ENCODE measurements at places on chromosomes 4 and X. TPM values are rescaled to one million over a fixed set of nuclear protein-coding genes. Genes with fewer than 3 reads are reported as not detected.

Gene MTM1
- 6.7 TPM for total RNA-seq

Gene CENPVL1
- not detected for total RNA-seq

Gene SLITRK2
- not detected for total RNA-seq

Gene FRMD7
- 0.44 TPM for total RNA-seq

Gene XAGE2
- total RNA-seq: not detected

DNA sequence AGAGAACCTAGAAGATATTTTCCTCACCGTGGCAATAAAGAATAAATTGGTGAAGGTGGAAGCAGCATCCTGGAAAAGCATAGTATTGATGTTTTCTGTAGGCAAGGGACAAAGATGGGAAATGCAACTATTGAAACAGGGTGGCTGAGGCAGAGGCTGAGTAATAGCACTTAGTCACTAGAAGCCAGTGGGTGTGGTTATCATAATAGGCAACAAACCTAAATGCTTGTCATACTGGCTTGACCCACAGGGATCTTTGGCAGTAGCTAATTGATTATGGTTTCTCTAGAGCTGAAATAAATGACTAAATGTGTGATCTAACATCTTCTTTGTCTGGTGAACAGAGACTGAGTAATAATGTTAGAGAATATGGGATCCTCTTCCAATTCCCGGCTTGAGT, 353.6 kb upstream of the RPS6KA3 start:
- H3K4me3 ChIP-seq: no peak overlapping the region
- peaks cover 8% of the 10 kb centered on the region for H3K4me1 ChIP-seq
- no peaks in the 10 kb centered on the region for H3K27me3 ChIP-seq
- H3K36me3 ChIP-seq: no peaks in the 10 kb centered on the region
- DNase-seq: no peak

DNA sequence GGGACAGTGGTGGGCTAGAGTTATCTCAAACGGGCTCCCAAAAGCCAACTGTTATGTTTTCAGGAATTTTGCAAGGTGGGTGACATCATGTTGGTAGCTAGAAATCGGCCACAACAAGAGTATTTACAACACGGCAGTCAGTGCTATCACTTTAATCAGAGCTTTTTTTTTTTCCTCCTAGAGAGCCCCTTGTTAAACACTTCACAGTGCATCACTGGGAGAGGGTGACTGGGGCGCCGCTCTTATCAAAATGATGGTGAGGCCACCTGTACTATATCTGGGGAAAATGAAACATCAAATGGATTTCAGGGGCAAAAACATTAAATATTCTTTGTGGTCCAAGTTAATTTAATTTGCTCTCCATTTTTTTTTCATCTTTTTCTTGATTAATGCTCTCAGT, 44.9 kb downstream of the MAMLD1 start:
- H3K4me3 ChIP-seq: no peak overlapping the region
- H3K4me1 ChIP-seq: peaks cover 4% of the 10 kb centered on the region
- no peaks in the 10 kb centered on the region for H3K27me3 ChIP-seq
- H3K36me3 ChIP-seq: no peaks in the 10 kb centered on the region

- peaks cover 9% of the 10 kb centered on the region for H3K4me1 ChIP-seq
- H3K4me3 ChIP-seq: peak within 1 kb of the TSS; percentile 84
- H3K27me3 ChIP-seq: peaks cover 4% of the 10 kb centered on the region
- H3K36me3 ChIP-seq: no peaks in the 10 kb centered on the region
- no peak within 1 kb of the TSS for H3K27ac ChIP-seq
- DNase-seq: peak; percentile 89
Observed at GRCh38 chrX:46912098-46912602, at the start of gene JADE3. Gene JADE3 (plus strand): TSS chrX:46912421. CDS start chrX:46984895, 72,474 bp downstream.

DNA sequence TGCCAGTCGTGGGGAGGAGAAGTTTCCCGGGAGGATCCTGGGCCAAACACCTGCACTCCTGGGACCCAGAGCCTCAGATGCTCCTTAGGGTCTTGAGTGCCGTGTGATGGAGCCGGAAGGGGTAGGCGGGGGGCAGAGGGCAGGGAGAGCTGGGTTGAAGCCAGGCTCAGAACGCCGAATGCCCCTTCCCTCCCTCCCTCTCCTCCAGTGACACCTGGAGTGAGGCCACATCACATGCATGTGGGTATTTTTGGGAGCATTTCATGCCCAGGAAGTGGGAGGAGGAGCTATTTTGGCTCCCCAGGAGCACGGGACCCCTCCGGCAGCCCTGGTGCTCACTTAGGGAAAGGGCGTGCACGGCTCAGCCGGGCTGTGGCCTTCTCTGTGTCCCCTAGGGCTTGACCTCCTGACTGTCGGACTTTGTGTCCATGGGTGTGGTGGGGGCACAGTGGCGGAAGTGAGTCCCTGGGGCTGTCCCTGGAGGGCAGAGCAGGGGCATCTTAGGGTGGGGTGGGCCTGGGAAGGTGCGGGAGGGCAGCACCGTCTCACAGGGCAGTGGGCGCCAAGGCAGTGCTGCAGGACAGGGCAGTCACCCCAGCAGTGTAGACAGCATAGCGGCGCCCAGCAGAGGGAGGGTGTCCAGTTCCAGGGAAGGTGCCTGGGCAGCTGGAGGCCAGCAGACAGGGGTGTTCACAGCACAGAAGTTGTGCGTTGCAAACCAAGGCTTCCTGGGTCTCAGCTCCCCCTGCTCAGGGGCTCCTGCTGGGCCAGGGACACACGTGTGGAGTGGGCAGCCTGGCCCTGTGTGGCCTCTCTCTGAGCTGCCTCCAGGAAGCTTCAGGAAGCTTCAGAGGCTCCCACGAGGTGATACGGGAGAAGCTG, 4.9 kb upstream of the CPLX1 start:
- DNase-seq: no peak
- H3K27ac ChIP-seq: no peak overlapping the region
- H3K27me3 ChIP-seq: peaks cover 16% of the 10 kb centered on the region
- H3K4me1 ChIP-seq: peaks cover 2% of the 10 kb centered on the region
- peaks cover 2% of the 10 kb centered on the region for H3K36me3 ChIP-seq
- no peak overlapping the region for H3K4me3 ChIP-seq

DNA sequence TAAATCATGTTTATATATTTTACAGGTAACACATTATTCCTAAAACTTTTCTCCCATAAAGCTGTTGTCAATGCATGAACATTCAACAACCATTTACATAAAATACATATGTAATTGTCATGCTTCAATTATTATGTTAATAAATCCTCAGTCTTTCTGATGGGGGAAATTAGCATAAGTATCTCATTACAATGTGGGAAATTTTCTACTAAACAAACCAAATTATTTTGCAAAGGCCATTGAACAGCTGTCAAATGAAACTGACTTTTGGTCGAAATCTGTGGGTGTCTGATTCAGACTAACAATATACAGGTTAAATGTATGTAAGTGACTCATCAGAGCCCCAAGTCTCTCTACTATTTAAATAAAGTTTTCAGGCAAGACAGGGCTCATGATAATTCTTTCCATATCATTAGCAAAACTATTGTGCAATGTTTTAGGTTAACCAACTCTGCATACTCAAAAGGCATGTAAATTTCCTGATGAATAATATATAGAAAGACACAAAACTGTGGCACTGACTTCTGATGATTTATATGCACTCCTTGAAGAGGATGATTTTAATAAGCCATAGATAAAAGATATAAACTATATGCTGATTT, 795.3 kb upstream of the AADAT start:
- no peak overlapping the region for H3K27ac ChIP-seq
- H3K36me3 ChIP-seq: no peaks in the 10 kb centered on the region
- DNase-seq: no peak
- H3K27me3 ChIP-seq: no peaks in the 10 kb centered on the region
- H3K4me1 ChIP-seq: peaks cover 11% of the 10 kb centered on the region

GRCh38 chr4:4930677-4931076, 71.2 kb downstream of the MSX1 start:
- no peaks in the 10 kb centered on the region for H3K36me3 ChIP-seq
- H3K4me1 ChIP-seq: no peaks in the 10 kb centered on the region
- no peak overlapping the region for H3K27ac ChIP-seq
- H3K27me3 ChIP-seq: peaks cover 66% of the 10 kb centered on the region
- DNase-seq: peak; percentile 7

DNA sequence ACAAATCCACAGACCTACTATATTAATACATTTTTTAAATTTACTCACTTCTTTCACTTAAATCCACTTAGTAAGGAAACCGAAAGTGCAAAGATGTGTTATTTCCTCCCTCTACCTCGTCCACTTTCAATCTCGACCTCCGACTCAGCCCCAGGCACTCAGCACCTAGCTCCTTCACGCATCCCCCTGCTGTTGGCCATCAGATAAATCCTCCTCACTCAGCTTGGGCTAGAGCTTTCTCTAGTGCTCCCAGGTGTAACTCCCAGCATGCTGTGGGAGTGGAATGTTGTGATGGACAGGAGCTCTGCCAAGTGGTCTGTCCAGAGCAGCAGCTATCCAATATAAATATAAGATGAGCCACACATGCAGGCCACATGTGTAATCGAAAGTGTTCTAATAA, 26.7 kb upstream of the TEC start:
- H3K4me3 ChIP-seq: no peak overlapping the region
- DNase-seq: no peak
- H3K27me3 ChIP-seq: no peaks in the 10 kb centered on the region
- H3K27ac ChIP-seq: no peak overlapping the region
- no peaks in the 10 kb centered on the region for H3K36me3 ChIP-seq

GRCh38 chr4:89134775-89135319, 23.5 kb downstream of the TIGD2 start:
- DNase-seq: no peak
- peaks cover 7% of the 10 kb centered on the region for H3K27me3 ChIP-seq
- peaks cover 9% of the 10 kb centered on the region for H3K4me1 ChIP-seq
- peak overlapping the region; percentile 64 for H3K27ac ChIP-seq

DNA sequence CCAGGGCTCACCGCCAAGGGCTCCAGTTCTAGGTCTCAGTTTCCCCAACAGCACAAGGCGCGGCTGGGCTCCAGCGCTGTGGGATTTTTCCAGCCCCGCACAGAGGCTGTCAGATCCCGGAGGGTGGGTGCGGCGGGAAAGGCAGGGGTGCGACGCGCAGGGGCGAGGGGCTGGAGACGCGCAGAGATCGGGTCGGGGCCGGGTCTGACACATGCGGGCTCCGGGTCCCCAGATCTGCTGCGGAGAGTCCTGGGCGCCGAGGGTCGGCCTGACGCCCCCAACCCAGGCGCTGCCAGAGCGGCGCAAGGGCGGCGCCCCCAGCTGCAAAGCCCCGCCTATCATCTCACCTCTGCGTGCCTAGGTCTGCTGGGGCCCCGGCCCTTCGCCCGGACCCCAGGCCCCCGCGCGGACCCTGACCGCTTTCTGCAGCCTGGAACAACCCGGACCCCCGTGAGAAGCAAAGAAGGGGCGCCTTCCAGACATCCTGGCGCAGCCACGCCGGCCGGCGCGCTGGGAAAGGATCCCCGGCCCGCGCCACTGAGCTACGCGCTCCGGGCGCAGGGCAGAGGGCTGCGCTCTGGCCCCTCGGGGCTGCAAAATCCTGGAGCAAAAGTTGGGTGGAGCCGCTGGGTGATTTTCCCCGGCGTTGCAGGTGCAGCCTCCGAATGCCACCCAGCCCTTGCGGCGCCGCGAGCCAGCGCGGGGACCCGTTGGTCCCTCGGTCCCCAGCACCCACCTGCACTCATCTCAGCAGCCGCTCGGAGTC, 486 bp downstream of the ABLIM2 start:
- no peak for DNase-seq
- peaks cover 9% of the 10 kb centered on the region for H3K4me1 ChIP-seq
- H3K4me3 ChIP-seq: peak overlapping the region; percentile 52
- peaks cover 3% of the 10 kb centered on the region for H3K36me3 ChIP-seq
- peaks cover 23% of the 10 kb centered on the region for H3K27me3 ChIP-seq

DNA sequence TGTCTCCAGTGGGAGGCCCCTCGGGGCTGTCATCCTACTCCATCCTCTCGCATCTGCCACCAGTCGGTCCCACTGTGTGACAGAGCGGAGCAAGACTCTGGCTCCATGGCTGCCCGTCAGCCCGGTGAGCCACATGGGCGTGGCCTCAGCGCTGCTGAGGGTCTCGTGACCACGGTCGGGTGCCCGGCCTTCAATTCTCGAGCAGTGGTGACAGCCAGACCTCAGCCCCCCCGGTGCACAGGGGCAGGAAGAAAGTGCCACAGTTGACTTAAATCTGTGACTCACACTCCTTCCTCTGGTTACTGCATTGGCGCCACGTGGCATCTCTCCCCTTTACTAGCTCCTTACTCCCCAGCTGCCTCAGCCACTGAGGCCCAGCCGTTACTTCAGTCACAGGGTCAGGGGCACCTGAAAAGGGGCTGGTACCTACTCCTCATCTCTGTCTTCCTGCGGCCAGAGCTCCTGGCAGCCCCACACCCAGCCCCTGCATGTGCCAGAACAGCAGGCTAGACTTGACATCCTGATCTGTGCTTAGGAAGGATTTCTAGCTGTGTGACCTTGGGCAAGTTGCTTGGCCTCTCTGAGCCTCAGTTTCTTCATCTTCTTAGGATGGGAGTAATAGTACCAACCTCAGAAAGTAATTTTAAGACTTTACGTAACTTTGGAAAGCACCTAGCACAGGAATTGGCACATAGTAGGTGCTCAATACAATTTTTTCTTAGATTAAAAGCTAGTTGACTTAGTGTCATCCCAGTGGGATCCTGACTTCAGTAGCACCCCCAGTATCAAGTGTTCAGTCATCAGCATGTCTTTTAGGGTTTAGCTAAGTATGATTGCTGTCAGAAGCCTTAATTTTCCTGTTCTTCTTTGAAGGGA, 66.1 kb downstream of the TNIP2 start:
- peaks cover 9% of the 10 kb centered on the region for H3K4me1 ChIP-seq
- no peak overlapping the region for H3K27ac ChIP-seq
- H3K27me3 ChIP-seq: no peaks in the 10 kb centered on the region
- DNase-seq: peak; percentile 71
- peaks cover 49% of the 10 kb centered on the region for H3K36me3 ChIP-seq

- H3K4me1 ChIP-seq: no peaks in the 10 kb centered on the region
- no peak for DNase-seq
- H3K27me3 ChIP-seq: no peaks in the 10 kb centered on the region
Observed at GRCh38 chrX:106987488-106987887, 12.5 kb downstream of the MORC4 start.

DNA sequence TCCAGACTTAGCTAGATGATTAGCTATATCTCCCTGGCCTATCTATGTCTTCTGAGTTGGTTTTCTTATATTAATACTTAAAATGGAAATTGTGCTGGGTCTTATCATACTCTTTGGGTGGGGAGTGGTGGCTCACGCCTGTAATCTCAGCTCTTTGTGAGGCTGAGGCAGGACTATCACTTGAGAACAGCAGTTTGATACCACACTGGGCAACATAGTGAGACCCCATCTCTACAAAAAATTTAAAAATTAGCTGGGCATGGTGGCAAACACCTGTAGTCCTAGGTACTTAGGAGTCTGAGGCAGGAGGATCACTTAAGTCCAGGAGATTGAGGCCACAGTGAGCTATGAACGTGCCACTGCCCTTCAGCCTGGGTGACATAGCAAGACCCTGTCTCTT, 30.4 kb downstream of the WDFY3 start:
- H3K36me3 ChIP-seq: peaks cover 9% of the 10 kb centered on the region
- H3K4me1 ChIP-seq: peaks cover 44% of the 10 kb centered on the region
- H3K27me3 ChIP-seq: no peaks in the 10 kb centered on the region
- no peak overlapping the region for H3K4me3 ChIP-seq
- H3K27ac ChIP-seq: no peak overlapping the region

DNA sequence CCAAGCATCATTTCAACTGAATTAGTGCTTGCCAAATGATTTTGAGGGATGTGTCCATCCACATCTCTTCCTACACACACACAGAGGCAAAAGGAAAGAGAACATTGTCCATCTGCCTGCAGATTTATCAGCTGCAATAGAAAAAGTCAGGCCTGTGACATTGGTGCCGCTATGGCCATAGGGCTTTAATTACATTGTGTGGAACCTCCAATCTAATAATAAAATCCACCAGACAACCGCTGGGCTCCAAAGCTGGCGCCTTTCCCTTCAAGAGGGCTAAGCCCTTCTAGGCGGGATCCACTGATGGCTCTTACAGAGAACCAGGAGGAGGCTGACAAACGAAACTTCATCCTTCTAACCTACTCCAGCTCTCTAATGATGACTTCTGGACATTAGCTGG, 60.6 kb downstream of the PHOX2B start:
- no peaks in the 10 kb centered on the region for H3K36me3 ChIP-seq
- peaks cover 59% of the 10 kb centered on the region for H3K27me3 ChIP-seq
- peaks cover 3% of the 10 kb centered on the region for H3K4me1 ChIP-seq
- no peak overlapping the region for H3K4me3 ChIP-seq
